Activated CD8-positive, alpha-beta memory T cell treated with anti-CD3 and anti-CD28 coated beads for 1 hour (primary cell): ENCODE measurements at places on chromosomes 3 and 15.

GRCh38 chr15:64072812-64073211, 20.8 kb downstream of the CIAO2A start:
- no peak for DNase-seq

DNA sequence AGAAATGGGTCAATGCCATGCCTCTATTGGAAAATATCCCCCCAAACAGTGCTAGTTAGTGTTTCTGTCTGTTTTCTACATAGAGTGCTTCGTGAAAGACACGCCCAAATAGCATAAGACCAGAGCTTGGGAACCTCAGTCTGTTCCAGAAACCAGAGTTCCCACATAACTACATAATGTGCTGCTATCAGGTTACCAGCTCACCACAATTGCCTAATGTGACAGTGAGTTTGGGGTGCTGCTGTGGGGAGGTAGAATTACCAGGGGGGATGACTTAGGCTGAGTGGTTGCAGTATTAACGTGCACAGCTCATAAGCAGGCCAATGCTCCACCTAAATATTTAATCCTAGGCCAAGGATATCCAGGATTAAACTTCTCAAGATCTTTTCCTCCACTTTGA, 39.2 kb downstream of the DUT start:
- no peak for DNase-seq

- no peak for DNase-seq
Measured at GRCh38 chr3:126422571-126423091, 27.9 kb downstream of the CFAP100 start.

- DNase-seq = no peak
Measured at GRCh38 chr3:40043444-40043755, 234.0 kb downstream of the MYRIP start.

- no peak for DNase-seq
Measured at GRCh38 chr3:152243721-152244516, 24.8 kb upstream of the MBNL1 start.

GRCh38 chr15:34514251-34514670, 69.2 kb downstream of the GOLGA8B start:
- no peak for DNase-seq

- DNase-seq = no peak
Measured at GRCh38 chr15:70376031-70376928, 278.6 kb upstream of the TLE3 start.

DNA sequence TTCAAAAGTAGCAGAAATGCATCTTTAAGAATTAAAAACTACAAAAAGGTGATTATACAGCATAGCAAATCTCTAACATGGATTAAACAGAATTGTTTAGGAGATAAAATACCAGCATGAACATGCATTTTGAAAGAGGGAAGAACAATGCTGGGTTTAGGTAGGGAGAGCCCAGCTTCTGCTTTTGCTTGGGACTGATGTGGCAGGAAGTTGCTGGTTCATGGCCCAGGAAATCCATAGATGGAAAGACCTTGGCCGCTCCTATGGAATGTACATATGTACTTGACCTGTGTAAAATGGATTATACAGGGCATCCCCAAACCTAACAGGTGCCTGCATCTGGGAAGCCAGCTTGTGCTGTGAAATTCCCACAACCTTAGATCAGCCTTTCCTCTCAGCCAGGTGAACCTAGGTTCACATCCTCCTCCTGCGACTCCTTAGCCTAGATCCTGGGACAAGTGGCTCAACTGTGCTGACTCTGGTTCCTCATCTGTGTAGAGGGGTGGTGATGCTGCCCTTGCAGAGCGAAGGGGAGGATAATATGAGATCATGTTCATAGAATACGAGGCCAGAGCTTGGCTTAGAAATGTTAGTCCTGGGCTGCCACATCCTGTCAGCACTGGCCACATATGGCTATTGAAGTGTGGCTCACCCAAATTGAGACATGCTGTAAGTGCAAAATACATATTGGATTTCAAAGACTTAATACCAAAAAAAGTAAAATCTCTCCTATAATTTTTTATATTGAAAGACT, 47.0 kb upstream of the PLXNA1 start:
- no peak for DNase-seq

- DNase-seq = no peak
Measured at GRCh38 chr3:44021651-44022594, 219.8 kb upstream of the TOPAZ1 start.

- no peak for DNase-seq
Measured at GRCh38 chr3:59264366-59264765, 214.5 kb upstream of the CFAP20DC start.

- DNase-seq = no peak
Measured at GRCh38 chr3:68793759-68794701, 138.3 kb downstream of the TAFA4 start.

DNA sequence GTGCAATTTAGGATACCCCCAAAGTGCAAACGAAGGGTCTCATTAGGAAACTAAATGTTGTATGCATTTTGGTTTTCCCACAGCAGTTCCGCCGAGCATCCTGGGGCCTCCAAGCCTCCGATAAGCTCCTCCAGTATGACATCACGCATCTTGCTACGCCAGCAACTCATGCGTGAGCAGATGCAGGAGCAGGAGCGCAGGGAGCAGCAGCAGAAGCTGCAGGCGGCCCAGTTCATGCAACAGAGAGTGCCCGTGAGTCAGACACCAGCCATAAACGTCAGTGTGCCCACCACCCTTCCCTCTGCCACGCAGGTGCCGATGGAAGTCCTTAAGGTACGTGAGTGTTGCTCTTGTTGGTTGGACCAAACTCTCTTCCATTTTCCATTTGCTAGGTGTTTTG, 120.5 kb upstream of the SAMMSON start:
- no peak for DNase-seq

DNA sequence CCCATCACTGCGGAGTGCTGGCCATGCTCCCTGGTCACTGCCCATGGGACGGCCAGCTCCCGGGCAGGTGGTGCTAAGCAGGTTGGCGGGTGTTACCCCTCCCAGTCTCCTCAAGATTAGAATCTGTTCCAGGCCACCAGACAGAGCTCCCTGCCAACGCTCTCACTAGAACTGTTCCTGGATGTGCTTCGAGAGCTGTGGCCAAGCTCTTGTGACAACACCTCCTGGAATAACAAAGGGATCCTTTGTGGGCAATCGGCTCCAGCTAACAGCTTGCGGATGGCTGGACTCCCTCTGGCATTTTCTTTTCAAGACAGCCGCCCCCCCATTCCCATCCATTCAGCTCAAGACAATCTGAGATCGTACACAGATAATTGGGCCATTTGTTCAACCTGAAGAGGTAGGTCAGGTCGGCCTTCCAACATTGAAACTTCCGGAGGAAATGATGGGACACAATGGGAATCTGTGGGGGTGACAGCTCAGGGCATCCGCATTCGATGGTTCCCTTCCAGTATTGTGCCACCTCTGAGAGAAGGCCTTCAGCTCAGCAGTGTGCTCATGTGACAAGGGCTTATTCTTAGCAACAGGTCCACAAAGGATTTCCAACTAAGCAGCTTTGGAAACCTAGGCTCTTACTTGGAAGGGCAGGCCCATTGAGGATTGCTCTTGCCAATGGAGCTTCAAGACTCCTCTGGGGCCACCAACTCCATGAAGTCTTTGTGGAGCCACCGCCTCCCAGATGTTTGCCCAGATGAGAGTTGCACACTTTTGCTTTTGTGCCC, 11.6 kb upstream of the EPHB3 start:
- no peak for DNase-seq

GRCh38 chr15:75733761-75734651, 21.4 kb upstream of the CSPG4 start:
- no peak for DNase-seq

GRCh38 chr15:56816781-56817180, 83.5 kb upstream of the ZNF280D start:
- no peak for DNase-seq

DNA sequence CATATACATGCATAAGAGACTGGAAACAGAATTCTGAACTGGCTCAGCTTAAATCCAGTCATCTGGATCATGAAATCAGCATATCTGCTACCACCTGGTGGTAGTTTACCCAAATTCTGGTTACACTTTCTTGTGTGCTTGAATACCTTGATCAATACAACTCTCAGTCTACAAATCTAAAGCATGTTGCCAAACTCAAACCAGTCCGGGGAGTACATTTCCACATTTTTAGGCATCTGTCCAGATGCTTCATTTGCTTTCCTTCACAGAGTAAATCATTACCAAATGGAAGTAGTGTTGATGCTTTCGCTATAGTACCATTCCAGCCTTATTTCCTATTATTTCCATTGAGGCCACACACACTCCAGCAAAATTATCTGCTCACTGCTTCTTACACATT, 126.4 kb downstream of the P2RY1 start:
- DNase-seq = no peak
